ENCODE measurements at places on chromosomes 1 and 21.

GRCh38 chr1:109488696-109489095, 5.0 kb downstream of the ATXN7L2 start:
- DNase-seq = no peak

GRCh38 chr1:22206551-22207125, 63.7 kb upstream of the WNT4 start:
- DNase-seq = no peak

- no peak for DNase-seq
Measured at GRCh38 chr1:177172866-177173265, 2.1 kb downstream of the BRINP2 start.

DNA sequence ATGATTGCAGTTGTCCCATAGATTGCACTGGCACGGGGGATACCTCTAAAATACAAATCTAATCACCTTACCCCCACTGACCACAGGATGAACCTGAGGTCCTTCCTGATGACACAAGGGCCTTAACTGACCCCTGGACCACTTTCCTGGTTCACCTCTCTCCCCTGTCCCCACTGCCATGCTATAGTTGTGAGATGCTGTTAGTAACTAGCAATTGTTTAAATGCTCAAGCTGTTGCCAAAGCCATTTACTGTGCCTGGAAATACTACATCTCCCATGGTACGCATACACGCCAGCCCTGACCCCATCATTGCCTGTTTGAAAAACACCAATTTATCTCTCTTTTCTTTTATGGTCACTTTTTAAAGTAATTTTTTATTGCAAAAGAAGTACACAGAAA, 29.1 kb upstream of the RGS8 start:
- no peak for DNase-seq

GRCh38 chr1:94130851-94131595, 10.1 kb upstream of the ABCA4 start:
- DNase-seq = no peak

DNA sequence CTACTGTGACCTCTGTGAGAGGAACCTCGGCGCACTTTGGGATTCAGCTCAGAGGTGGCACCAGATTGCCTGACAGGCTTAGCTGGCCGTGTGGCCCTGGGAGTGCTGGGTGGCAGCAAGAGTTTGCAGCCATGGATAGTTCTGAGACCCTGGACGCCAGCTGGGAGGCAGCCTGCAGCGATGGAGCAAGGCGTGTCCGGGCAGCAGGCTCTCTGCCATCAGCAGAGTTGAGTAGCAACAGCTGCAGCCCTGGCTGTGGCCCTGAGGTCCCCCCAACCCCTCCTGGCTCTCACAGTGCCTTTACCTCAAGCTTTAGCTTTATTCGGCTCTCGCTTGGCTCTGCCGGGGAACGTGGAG, 67.5 kb downstream of the DISC1 start:
- DNase-seq = no peak

DNA sequence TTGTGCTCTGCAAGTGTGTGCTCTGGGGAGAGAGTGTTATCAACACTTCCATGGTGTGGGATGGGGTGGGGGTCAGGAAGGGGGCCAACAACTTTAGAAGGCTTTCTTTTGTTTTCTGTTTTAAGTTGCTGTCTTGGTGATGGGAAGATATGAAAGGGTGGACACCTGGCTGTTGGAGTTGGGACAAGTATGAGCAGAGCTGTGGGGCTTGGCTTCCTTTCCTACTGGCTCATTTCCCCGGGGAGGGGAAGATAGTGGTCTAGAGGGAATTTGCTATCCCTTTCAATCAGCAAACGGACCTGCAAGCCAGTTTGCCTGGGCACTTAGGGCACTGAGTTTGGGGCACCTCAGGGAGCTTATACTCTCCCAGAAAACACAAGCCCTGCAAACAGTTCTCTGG, 19.2 kb downstream of the IER5 start:
- DNase-seq = no peak

DNA sequence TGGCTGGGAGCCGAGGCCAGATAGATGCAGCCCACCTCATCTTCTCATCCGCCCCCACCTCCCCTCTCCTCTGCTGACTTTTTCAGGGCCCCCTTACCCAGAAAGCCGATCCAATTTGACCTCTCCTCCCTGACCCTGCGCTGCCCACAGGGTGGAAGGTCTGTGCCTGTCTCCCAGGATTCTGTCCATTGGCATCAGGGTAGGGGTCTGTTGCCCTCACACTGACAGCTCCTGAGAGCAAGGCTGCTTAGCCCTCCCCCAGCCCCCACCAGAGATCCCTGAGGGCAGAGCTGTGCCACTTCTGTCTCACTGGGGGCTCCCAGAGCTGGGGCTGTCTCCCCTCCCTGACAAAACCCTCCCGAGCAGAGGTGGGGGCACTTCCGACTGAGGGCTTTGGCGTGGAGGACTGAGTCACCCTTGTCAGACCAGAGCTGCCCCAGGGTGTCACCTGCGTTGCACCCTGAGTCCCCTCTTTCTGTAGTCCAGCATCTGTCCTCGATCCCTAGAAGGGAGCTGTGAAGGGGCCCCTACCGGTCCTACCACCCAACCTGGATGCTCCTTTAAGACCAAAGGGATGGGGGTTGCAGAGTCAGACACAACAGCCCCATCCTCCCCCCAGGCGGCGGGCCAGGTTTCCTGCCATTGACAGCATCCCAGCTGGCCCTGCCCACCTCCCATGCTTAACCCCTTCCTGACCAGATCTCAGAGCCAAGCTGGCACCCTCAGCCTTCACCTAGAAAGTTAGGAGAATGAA, 2.4 kb upstream of the FAM110D start:
- DNase-seq = peak; percentile 64

- no peak for DNase-seq
Measured at GRCh38 chr1:9165396-9165795, 36.5 kb upstream of the GPR157 start.

DNA sequence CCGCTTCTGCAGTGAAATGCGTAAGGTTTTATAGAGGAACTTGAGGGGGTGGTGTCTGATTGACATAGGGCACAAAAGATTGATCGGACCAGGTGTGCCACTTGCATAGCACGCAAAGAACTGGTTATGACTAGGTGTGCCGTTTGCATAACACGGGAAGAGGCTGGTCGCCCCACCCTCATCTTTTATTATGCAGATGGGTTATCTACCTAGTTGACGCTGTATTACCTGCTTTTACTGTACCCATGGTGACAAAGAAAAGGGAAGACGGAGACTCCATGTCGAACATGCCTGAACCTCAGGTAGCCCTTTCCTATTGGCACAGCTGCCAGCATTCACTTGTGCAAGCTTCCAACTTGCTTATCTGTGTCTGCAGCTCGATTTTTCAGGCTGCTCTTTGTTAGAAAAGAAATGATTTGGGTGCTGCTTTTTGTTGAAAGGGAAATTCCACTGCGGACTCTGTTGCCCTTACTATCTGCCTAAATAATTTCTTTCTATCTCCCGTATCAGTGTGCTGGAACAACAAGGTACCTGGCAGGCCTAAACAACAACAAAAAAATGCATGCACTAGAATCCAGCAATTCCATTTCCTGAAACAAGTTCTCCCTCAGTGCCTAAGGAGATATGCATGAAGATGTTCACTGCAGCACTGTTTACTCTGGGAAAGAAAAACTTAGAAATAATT, 194.4 kb upstream of the KAZN start:
- no peak for DNase-seq

- DNase-seq = no peak
Measured at GRCh38 chr1:160924791-160925651, 29.6 kb downstream of the ITLN2 start.

DNA sequence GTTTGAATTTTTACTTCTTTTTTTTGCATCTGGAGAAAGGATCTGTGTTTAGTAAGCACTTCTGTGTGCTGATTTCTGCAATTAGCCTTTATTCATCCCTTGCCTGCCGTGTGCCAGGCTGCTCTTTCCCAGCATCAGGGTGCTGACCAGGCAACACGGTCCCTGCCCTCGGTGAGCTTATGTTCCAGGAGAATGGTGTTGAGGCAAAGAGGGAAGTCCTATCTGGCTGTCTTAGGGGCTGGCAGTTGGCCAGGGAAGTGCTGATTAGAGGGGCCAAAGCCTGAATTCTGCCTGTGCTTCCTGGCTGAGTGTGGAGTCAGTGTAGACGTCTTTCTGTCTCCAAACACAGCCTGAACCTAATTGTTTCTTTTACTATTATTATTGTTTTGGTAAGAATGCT, 187.1 kb downstream of the CAMTA1 start:
- no peak for DNase-seq

- DNase-seq = peak; percentile 68
Measured at GRCh38 chr1:43048601-43049011, 89.9 kb upstream of the SLC2A1 start.

GRCh38 chr1:216740331-216740730, 17.1 kb upstream of the ESRRG start:
- no peak for DNase-seq
